Dermis microvascular lymphatic vessel endothelial cell (primary cell): ENCODE measurements at places on chromosomes 1 and 21.

GRCh38 chr1:56396581-56396980 is 182.8 kb downstream of the PLPP3 start:
- DNase-seq: no peak

DNA sequence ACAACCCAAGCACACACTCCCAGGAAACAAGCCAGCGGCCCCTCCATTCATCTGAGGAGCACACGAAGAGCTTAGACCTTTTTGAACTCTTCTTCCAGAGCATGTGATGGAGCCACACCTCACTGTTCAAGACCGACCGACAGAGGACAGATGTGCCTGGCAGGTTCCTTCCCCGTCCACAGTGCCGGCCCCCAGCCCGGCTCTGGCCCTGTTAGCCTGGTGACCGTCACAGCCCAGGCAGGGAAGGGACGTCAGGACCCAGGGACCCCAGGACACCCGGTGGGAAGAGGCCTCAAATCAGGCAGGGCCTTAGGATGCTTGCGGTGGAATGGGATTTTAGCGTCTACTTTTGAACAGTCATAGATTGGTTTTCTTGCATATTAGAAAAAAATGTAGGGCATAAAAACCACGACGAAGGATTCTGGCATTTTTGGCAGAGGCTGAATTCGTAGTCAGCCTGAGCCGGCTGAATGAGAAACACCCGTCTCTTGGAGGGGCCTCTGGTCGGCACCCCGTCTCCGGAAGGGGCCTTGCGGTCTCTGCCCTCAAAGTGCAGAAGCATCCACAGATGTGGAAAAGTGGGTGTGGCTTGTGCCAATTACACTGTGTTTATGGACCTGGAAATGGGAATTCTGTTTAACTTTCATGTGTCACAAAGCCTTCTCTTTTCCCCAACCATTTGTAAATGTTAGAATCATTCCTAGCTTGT is 79.3 kb downstream of the SIK1 start:
- no peak for DNase-seq

DNA sequence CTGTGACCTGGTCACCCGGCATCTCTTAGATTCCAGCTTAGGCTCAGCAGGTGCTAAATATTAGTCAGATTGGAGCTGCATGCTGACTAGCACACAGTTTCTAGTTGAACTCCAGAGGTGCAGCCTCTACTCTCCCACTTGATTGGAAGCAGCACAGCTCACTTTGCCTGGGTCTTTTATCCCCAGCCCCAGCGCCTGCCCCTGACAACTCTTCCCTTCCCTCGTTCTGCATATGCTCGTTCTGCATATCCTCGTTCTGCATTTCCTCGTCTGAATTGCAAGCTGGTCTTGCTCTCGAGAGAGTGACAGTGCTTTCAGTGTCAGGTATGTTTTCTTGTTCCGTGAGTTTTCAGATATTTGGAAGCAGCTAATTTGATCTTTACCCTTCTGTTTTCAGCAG is 11.7 kb downstream of the COL18A1 start:
- no peak for DNase-seq

GRCh38 chr1:165129568-165130164 is 226.8 kb downstream of the LMX1A start:
- DNase-seq: peak; percentile 45

DNA sequence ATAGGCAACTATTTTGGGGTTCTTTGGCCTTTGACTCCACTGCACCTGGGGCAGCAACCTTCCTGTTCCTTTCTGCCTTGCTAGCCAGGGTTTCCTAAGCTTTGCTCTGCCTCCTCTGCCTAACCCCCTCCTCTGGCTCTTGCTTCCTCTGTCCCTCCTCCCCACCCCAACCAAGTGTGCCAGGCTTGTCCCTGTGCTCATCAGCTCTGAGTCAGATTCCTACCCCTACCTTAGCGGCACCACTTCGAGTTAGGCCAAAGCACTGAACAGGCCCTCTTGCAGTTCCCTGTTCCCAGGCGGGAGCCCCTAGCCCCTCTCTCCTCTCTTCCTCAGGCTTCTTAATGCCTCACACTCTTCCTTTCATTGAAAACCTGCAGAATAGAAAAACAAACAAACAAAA is 74.8 kb upstream of the HAO2 start:
- no peak for DNase-seq

DNA sequence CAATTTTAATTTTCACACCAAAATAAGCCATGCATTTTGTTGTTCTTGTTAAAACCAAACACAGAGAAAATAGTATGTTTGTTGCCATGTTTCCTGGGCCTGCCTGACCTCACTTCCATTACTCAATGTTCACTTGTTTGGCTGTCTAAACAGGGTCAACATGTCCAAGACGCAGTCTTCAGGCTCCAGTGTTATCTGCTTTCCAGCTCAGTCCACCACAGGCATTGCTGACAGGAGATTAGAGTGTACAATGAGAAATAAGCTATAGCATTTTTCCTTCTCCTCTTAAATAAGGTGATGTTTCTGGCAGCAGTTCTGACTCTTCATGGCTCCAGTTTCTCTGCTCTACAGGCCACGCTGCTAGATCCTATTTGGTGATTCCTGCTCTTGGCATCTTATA is 1030.5 kb downstream of the KCNT2 start:
- DNase-seq: no peak

DNA sequence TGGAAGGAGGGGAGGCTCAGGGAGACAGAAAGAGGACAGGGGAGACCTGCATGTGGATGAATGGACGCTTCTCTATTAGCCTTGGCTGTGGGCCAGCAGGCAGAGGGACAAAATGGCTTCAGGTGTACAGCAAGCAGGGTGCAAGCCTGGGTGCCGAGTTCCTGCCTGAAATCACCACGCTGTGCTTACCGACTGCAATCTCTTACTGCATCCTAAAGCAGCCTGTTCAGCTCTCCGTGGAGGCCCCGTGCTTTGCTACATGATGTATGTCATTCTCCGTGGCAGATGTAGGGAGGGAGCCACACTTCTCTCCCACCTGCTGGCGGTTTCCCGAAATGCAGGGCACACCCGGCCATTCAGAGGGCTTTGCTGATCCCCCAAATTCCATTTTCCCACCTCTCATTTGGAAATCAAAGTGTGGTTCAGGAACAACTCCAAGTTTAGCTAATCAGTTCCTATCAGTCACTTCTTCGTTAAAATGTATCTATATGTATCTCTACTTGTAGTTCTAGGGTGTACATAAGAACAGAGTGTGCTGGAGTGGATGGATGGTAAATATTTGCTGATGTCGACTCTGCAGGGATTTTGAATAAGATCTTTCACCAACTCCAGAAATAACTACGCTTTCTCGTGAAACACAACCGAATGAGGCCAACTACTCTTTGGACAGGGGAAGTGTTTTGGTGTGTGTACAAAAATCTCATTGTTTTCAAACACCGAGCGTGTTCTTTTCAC is 122.3 kb upstream of the BACE2 start:
- DNase-seq: no peak

GRCh38 chr1:106768077-106768476 is 288.4 kb upstream of the PRMT6 start:
- DNase-seq: no peak

- no peak for DNase-seq
These were observed 456.6 kb downstream of the RPS6KC1 start for GRCh38 chr1:213507472-213508223.

DNA sequence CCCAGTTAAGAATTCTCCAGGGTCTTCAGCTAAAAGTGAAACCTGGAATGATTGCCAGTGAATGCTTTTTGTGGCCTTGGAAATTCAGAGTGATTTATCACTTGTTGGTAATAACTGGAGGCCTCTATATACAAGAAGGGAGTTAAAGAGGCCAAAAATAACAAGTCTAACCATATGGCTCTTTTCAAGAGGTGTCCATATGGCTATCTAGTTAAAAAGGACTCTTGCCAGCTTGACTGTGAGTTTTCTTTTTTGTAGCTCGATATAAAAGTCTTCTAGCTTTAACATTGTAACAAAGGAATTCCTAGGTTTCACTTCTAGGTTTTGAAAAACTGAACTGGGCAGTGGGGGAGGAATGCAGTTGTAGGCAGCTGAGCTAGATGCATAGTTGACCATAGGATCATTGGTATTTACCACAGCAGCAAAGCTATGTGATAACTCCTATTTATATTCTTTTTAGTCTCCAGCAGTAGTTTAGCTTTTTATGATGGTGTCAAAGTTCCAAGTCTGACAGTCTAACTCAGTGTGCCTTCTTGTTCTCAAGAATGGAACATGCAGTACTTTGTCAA is 44.4 kb downstream of the CACHD1 start:
- DNase-seq: no peak

GRCh38 chr1:211551638-211552460 is 27.1 kb downstream of the SLC30A1 start:
- no peak for DNase-seq

DNA sequence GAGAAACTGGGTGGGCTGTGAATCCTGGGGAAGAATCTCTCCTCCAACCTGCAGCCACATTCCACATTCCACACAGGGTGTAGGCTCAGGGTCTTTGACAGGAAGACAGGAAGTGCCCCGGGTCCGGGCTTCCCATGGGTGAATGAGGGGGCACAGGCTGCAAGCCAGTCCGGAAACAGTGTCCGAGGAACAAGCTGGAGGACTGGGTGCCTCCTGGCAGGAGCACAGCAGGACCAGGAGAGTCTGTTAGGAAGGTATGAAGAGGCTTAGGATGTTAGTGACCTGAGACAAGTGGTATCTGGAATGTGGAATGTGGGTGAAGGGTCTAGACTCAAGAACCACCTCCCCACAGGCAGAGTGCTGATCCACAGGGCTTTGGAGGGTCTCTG is 121.0 kb upstream of the CD34 start:
- no peak for DNase-seq
